MM.1S (cell line): ENCODE measurements at places on chromosomes 4 and X.
A peak's percentile ranks its signal among the peaks of the same experiment; 100 is the strongest.

DNA sequence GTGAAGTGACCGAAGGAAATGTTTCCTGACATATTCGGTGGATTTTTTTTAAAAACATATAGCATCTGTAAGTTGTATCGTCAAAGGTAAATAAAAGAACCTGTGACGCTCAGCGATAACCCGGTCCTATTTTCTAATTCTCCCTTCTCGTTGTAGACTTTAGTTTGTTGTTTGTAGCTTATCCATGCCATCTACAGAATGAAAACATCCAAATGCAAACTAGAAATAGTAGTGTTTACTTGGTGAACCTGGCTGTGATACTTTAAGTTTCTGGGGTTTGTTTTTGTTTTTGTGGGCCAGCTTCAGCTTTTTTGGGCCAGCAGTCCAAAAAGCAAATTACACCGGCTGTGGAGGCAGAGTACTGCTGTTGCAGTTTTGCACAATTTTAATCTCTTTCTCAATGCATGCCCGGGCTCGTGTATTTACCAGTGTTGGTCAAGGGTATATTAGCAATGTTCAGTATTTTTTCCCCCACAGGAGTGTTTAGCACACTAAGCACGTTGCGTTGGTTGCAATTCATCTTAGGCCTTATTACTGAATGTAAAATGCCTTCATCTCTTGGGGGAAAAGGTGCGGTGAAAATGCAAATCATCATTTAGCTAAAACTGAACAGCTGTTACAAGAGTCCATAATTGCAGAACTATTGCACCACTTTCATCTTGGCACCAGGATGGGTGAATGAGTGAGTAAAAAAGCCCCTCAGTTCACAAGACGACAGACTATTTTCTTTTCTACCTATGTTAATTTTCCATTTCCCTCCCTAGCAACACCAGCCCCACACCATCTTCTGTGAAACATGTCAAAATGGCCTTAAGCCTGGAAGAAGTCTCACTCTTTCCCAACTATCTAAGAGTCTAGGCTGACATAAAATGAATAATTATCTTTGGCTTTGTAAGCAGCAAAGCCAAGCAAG lies 1.7 kb upstream of the CNOT6L start:
- DNase-seq = peak; percentile 29

GRCh38 chr4:94491322-94491721 lies 39.6 kb downstream of the PDLIM5 start:
- DNase-seq = no peak

DNA sequence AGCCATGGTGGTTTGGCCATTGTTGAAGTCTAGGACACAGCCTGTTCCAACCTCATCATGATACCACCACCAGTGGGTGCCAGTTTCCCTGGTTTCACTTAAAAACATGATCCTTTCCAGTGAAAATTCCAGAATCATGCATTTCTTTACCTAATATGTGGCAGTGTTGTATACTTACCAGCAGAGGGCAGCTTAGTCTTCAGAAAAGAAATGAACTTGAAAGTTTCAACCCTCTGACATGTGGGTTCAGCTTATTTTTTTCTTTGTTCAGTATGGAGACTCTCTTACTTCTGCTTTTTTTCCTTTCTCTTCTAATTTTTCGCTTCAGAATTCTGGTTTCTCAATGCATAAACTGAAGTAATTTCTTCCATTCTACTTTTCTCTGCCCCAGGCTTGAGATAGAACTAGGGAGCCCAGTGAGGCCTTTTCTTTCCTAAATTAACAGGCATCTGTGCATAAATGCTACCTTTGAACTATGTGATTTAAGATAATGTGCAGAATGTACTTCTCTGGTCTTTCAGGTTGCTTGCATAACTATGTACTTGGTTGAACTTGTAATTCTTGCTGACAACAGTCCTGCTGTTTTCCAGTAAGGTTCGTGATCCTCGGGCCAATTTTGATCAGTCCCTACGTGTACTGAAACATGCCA lies 10.7 kb downstream of the LIAS start:
- DNase-seq = peak; percentile 76

DNA sequence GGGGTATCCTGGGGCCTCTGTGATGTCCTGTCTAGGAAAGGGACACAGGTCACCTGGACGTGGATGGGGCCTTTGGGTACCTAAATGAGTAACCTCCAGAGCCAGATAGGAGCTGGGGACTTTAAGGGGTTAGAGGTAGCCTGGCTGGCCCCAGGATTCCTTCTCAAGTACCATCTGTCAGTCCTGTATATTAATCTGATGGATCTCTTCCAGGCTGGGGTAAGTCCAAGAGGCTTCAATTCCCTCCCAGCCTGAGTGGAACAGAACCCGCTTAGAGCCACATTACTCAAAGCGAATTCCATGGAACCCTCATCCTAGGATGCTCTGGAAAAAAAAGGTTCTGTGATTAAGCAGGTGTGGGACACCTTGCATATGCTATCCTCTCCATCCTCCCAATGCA lies 24.8 kb upstream of the MAP3K15 start:
- no peak for DNase-seq

- DNase-seq = no peak
Observed at GRCh38 chr4:41204400-41204978, 9.9 kb downstream of the APBB2 start.

GRCh38 chr4:141275834-141276233 lies 55.1 kb downstream of the ZNF330 start:
- DNase-seq = no peak
